ENCODE measurements at places on chromosomes 7 and 10.

GRCh38 chr10:23197416-23197861 lies 5.3 kb downstream of the PTF1A start:
- DNase-seq, result no peak

GRCh38 chr7:120926943-120927346 lies 23.6 kb upstream of the ING3 start:
- no peak for DNase-seq

DNA sequence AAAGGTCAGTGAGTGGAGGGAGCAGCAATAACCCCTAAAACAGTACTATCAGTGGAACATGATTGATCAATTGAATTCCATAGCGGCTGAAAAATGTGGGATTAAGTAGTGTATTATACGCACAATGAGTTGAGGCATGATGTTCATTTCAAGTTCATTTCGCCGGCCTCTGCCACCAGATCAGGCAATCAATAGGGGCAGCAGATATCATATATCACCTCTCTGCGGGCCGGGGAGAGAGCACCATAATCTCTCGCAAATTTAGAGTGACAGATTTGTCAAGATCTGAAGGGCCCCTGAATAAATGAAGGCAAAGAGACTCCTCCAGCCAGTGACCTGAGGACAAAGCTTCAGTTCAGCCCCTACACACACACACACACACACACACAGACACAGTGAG lies 58.5 kb downstream of the PAX2 start:
- DNase-seq, result no peak

- DNase-seq, result no peak
These were observed 1.2 kb downstream of the SLC4A2 start for GRCh38 chr7:151060416-151061212.
